Activated T-cell treated with anti-CD3 and anti-CD28 coated beads, Interleukin-2, amount 50 U/mL, for 48 hours (primary cell): ENCODE measurements at places on chromosomes 7 and 10.

GRCh38 chr10:17527514-17528146, 73.2 kb upstream of the ST8SIA6 start:
- no peak for DNase-seq

DNA sequence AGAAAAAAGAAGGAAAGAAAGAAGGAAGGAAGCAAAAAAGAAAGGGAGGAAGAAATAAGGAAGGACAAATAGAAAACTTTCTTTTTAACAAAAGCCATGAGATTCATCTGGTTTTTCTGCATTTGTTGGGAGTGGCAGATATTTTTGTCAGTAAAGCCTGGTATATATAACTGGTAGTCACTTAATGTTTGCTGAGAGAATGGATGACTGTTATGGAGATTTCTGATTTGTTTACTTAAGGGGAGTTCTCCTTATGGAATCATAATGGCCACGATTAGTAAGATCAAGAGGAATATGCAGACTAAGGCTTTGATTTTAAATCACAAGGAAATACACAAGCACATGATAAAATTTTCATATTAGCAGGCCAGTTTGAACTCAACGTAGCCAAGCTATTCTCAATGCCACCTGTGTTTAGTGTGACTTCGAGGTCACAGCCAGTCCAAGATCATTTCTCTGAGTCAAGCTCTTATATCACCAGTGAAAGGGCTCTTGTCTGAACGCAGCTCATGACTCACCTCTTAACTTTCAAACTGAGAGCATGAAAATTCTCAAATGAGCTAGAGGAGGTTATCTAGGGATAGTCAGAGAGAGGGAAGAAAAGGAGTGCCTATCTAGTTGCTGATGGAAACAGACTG, 445.1 kb upstream of the ZMIZ1 start:
- DNase-seq: no peak

DNA sequence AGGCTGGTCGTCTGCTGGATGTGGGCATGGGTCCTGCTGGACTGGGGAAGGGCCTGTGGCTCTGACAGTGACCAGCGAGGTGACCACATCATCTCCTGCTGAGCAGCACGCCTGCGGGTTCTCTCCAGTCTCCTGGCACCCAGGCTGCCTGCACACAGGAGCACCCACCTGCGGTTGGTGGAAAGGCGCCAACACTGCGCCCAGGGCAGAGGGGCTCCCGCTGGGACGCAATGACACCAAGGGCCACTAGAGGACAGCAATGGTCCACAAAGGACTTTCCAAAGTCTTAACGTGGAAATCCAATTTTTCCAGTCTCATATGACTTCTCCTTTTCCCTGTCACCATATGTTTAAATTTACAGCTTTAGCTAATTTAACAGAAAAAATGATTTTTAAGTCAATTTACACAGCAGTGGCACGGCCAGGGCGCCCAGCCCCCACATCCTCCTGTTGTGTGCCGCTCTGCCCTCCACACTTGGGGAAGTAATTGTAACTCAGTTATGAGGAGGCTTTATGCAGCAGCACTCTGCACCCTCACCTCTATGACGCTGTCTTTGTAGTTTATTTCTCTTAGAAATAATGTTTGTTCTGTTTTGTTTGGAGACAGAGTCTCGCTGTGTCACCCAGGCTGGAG, 38.1 kb downstream of the CFAP46 start:
- peak; percentile 70 for DNase-seq

DNA sequence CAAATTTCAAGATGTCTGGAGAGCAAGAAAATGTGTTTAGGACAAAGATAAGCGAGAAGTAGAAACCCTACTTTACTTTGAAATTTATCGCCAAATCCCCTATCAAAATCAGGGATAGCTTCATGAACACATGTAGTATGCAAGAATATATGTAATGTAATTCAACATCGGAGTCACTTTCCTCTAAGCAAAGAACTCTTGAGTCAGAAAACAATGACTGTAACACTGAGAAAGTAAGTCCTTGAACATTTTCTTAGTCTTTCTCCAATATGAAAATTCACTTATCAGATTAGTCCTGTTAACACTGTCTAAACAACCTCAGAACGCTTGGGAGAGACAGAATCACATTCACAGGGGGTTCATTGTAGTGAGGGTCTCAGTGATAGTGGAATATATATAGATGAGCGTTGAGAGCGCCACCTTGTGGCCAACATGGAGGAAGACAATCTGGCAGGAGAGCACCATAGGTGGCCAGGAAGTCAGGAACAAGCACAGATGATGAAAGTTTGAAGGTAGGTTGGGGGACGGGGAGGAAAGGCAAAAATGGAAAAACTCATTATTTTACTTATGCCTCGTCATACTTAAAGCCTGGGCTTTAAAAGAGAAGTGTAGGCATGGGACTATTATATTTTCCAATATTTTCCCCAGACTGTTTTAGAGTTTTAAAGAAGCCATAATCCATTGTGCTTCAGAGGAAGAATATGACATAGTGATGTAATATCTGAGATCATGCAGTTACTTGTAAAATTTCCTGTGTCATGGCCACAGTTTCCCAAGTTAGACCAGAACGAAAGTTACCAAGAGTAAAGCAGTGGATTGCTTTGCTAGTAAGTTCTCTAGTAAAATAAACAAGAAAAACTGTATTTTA, 115.5 kb upstream of the GNAI1 start:
- DNase-seq: peak; percentile 30

- no peak for DNase-seq
These were observed 376.4 kb downstream of the HTR7 start for GRCh38 chr10:90481326-90481923.

GRCh38 chr10:104527013-104527412, 114.1 kb upstream of the SORCS3 start:
- no peak for DNase-seq

- DNase-seq: no peak
These were observed 138.0 kb upstream of the TARP start for GRCh38 chr7:38411404-38411803.

- DNase-seq: no peak
These were observed 87.6 kb upstream of the IL6 start for GRCh38 chr7:22639396-22639795.

GRCh38 chr7:85634951-85635350, 448.1 kb upstream of the SEMA3D start:
- no peak for DNase-seq

- no peak for DNase-seq
These were observed 329.2 kb downstream of the BBS9 start for GRCh38 chr7:33458581-33458980.

DNA sequence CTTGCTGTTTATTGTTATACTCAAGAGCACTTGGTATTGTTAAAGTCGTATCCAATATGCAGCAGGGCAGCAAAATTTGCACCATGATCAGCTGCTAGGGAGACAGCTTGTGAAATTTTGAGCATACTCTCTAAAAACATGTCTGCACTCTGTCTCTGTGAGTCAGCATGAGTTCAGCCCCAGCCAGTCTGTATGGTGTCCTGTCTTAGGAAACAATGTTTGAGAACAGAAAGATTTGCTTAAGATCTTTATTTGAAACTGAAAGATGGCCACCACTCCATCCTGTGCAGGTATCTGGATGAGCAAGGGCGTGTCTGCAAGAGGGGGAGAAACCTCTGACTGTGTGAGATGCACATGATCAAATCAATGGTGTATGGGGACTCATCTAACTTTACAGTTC, 97.1 kb downstream of the GNAI1 start:
- no peak for DNase-seq

- DNase-seq: peak; percentile 41
These were observed 10.9 kb downstream of the NPFFR1 start for GRCh38 chr10:70272925-70273316.

GRCh38 chr10:6256439-6256838, 53.7 kb downstream of the PFKFB3 start:
- no peak for DNase-seq

GRCh38 chr10:103592186-103593021, 98.9 kb downstream of the NEURL1 start:
- DNase-seq: peak; percentile 66

DNA sequence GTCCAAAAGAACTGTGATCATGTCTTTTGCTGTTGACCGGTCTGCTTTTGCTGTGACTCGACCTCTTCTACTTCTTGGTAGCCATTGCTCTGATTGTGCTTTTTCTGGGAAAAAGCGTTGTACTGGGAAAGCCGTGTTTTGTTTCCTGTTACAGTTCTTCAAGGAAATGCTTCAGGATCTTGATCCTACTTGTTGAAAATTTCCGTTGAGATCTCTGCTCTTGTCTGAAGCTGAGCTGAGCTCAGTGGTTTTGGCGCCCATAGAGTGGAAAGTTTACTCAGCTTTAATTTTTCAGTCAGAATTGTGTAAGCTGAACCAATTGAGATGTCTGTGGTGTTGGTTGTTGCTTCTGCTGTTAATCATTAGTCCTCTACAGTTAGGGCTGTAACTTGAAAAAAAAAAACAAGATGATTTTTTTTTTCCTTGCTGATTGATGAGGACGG, 302.2 kb downstream of the CCDC3 start:
- no peak for DNase-seq

DNA sequence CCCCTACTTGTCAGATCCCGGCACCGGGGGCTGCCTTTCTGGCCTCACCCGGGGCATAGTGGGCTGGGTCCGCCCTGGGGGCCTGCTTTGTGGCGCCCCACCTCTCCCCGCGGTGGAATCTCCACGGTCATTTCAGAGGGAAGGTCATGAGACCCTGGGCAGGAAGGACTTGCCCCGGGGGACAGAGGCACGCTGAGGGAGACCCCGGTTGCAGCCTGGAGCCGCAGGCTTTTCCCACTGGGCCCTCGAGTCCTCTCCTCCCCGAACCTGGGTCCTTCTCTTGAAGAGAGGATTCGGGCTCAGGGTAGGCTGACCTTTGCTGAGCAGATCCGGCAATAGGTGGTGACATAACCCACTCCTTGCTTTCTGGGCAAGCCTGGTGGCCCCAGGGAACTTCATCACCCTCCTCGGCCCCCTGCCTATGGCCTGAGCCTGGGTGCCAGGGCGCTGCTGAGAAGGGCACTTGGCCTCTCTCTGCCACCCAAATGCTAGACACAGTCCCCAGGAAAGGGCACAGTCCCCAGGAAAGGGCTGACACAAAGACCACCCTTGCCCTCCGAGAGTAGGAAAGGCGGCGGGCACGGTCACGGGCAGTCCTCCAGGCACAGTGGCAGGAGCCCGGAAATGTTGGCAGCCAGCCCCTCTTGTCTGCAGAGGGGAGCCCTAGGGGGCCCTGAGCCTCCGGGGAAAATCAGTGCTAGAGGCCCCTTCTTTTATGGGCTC, 36.2 kb downstream of the FKBP6 start:
- no peak for DNase-seq

DNA sequence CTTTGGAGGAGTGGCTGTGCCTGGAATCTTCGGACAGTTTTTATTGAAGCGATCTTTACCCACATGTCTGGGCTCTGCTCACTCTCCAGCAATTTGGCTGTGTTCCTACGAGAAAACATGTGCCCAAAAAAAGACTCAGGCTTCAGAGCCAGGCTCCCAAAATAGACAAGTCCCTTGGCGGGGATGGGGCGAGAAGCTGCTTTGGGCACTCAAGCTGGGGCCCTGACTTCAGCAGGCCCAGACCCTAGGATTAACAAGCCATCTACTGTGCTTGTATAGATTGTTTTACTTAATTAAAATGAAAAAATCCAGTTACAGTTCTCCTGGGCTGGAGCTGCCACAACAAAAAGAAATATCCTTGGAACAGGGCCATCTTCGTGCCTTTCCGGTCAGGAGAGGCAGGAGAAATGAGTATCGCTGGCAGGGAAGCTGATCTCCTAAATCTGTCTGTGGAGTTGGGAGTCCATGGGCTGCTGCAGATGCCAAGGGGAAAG, 51.4 kb upstream of the PDCD4 start:
- DNase-seq: no peak

GRCh38 chr10:58956926-58957325, 219.5 kb upstream of the PHYHIPL start:
- no peak for DNase-seq

DNA sequence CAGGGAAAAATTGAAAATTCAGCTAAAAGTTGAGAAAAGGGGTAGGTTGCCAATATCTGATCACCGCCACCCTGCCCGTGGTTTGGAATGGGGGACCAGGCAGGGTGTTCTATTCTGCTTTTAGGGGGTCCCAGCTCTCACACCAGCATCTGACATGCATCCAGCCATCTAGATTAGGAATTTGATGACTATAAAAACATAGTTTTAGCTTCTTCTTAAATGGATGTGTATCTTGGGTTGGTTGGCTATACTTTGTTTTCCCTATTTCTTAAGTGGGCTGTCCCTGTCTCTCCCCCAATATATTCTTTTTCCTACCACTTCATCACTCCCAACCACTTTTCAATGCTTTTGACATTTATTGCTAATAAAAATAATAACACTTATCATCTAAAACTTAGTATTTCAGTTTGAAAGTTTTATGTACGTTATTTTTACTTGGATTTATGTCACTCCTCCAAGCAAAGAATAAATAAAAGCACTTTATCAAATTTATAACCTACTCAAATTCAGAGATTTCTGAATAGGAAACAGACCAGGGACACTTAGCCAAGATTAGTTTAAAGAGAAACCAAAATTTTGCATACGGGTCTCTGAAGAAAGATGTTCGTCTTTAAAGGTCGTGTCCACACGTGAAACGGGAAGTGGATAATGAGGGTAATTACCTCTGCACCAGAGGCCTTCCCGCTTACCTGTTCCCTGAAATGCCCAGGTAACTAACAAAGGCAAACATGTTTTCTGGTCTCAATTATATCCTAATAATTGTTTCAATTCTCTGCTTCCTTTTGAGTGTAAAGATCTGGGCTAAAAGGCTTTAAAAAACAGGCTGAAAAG, 233.2 kb upstream of the AUTS2 start:
- DNase-seq: no peak

DNA sequence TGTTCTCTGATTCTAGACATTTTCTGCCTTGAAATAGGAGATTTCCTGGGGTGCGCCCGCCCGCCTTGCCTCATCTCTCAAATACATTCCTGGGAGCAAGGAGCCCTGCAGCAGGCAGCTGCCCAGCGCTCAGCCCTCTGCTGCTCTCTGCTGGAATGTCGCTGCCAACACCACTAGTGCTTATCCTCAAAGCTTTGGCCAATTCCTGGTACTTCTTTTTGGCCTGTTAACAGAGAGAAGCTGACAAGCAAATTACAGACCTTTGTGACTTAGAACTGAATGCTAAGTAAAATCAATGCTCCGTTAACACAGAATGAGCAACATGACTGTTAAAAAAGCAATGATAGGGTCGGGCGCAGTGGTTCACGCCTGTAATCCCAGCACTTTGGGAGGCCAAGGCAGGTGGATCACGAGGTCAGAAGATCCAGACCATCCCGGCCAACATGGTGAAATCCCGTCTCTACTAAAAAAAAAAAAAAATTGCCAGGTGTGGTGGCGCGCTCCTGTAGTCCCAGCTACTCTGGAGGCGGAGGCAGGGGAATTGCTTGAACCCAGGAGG, 41.9 kb upstream of the SYPL1 start:
- DNase-seq: peak; percentile 80

- DNase-seq: no peak
These were observed 132.3 kb downstream of the THSD7A start for GRCh38 chr7:11699666-11700065.

GRCh38 chr7:140084142-140084655, 21.4 kb upstream of the PARP12 start:
- DNase-seq: no peak
